ENCODE measurements at places on chromosomes 7 and 10.

DNA sequence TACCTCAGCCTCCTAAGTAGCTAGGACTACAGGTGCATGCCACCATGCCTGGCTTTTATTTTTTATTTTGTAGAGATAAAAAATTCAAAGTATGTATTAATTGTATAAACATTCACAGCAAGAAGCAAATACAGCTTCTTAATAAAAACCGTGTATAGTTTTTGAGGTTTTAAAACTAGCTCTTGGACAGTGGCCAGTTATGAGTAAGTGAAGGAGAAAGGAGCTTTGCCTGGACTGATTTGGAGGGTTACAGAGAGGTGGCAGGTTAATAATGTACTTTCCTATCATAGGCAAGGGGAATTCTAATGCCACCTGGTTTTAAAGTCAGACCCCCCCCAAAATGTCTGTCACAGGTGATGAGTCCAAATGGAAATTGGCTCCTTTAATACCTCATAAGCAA lies 43.4 kb downstream of the ZNRF2 start:
- DNase-seq, result no peak

DNA sequence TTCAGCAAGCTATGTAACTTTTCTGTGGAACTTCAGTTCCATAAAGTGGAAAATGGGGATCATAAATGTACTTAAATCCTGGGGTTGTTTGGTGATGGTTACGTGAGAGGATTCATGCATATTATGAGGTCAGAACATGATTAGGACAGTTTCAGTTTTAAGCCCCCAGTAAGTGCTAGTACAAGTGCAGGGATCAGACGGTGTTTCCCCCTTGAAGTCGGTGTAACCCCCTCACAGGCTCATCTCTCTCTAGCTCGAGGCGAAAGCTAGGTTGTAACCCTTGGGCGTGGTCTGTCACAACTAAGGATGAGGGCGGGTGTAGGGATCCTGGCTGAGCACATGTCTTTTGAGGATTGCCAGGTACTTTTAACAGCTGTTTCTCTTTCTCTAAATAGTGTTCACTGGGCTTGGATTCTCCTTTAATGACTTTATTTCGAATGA lies 84.7 kb downstream of the SPAG6 start:
- DNase-seq, result no peak

DNA sequence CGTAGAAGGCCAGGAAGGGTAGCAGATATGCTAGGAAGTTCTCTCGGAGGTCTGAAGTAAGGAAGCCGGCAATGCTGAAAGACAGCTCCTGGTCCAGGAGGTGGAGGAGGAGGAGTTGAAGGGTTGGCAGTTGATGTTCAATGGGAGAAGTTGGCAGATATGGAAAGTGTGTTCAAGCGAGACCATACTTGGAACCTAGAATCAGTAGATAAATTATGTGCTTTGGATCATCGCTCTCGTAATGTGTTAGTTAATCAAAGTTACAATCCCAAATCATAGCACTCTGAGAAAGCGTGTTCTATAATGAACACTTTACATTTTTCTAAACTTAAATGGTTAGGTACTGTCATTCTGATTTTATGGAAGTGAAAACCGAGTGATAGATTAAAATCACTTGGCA lies 152.9 kb downstream of the CELF2 start:
- no peak for DNase-seq

GRCh38 chr7:98826387-98826786 lies 43.4 kb downstream of the TMEM130 start:
- no peak for DNase-seq

All from Jurkat, Clone E6-1 (cell line).